ENCODE measurements at places on chromosomes 11 and 22.

DNA sequence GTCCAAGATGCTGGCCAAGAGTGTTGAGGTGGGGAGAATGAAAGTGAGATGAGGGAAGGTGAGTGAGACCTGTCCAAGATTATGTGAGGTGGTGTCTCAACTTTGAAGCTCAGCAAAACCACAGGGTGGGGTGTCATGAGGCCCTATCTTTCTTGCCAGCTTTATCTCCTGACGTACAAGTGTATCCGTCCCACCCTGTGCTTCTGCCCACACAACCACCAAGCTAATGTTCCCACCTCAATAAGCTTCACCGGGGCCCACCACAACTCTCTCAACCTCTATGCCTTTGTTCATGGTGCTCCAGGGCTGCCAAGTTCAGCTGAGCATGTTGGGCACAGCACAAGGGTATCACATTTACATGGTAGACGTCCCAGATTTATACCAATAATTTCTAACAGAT, 7.1 kb upstream of the TPST2 start:
- no peak for DNase-seq

- no peak for DNase-seq
Observed at GRCh38 chr11:67691149-67691548, 16.7 kb upstream of the ALDH3B2 start.

- no peak for DNase-seq
Observed at GRCh38 chr11:25065746-25066145, 568.9 kb downstream of the LUZP2 start.

DNA sequence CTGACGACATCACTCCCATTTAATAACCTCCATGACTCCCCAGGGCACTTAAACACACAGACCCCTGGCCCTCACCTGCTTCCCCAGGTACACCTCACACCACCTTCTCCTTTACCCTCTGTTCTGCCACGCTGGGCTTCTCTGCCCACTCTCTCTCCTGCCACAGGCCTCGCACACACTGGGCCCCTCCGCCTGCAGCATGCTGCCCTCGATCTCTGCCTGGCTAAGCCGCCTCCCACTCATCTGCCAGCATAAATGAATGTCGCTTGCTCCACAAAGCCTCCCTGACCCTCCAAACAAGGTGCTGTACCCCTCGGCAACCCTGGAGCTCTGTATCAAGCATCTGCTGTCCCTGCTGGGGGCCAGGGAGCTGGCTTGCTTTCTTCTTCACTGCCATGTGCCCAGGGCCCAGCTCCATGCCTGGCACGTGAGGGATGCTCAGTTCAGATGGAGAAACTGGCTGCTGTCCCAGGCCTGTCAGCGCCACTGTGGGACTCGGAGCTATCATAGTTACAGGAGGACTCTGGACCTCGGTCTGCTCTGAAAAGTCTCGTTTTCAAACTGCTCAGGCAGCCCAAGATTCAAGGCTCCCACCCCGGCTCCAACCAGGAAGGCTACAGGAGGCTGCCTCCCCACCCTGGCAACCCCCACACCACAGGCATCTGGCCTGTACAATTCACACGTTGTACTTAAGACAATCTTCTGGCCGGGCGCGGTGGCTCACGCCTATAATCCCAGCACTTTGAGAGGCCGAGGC, 11.9 kb downstream of the TTLL1 start:
- DNase-seq = no peak

- no peak for DNase-seq
Observed at GRCh38 chr22:43491177-43491576, 79.4 kb downstream of the MPPED1 start.

- DNase-seq = no peak
Observed at GRCh38 chr22:39148026-39148726, 4.3 kb downstream of the CBX7 start.

- no peak for DNase-seq
Observed at GRCh38 chr11:44960200-44960845, 9.6 kb upstream of the TP53I11 start.

DNA sequence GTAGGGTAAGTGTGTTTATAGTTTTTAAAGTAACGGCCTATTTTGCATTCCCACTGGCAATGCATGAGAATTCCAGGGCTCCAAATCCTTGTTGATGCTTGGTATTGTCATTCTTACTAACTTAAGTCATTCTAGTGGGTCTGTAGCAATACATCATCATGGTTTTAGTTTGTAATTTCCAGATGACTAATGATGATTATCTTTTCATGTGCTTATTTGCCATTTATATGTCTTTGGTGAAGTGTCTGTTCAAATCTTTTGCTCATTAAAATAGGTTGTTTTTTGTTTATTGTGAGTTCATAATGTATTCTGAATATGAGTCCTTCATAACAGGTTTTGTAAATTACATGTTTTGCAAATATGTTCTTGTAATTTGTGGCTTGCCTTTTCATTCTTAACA, 31.2 kb downstream of the MTMR3 start:
- no peak for DNase-seq

GRCh38 chr22:41687901-41688364, 734 bp downstream of the SNU13 start:
- DNase-seq = no peak

DNA sequence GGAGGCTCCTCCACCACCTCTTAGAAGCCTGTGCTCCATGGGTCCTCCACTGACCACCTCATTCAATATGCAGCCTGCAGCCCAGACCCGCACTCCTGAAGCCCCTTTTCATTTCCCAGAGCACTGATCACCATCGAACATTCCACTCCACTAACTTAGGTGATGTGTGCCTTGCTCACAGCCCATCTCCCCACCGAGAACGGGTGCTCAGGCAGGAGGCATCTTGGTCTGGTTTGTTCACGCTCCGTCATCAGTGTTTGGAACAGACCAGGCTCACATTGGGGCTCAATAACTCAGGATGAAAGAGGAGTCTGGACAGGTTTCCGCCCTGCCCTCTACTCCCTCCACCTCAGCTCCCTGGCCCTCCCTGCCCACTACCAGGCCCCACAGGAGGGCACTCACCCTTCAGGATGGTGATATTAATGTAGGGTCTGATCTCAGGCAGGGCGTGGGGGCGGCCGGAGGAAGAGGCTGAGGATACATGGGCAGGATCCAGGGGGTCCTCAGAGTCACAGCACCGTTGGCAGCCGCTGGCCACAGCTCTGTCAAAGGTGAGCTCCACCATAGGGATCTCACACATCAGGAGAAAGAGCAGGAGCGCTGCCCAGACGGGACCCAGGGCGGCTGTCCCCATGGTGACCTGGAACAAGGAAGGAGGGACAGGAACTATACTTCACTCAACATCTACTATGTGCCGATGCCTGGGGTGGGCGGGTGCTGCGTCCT, 3.1 kb downstream of the C1QTNF6 start:
- no peak for DNase-seq
